ENCODE measurements at places on chromosomes 13 and 19.

DNA sequence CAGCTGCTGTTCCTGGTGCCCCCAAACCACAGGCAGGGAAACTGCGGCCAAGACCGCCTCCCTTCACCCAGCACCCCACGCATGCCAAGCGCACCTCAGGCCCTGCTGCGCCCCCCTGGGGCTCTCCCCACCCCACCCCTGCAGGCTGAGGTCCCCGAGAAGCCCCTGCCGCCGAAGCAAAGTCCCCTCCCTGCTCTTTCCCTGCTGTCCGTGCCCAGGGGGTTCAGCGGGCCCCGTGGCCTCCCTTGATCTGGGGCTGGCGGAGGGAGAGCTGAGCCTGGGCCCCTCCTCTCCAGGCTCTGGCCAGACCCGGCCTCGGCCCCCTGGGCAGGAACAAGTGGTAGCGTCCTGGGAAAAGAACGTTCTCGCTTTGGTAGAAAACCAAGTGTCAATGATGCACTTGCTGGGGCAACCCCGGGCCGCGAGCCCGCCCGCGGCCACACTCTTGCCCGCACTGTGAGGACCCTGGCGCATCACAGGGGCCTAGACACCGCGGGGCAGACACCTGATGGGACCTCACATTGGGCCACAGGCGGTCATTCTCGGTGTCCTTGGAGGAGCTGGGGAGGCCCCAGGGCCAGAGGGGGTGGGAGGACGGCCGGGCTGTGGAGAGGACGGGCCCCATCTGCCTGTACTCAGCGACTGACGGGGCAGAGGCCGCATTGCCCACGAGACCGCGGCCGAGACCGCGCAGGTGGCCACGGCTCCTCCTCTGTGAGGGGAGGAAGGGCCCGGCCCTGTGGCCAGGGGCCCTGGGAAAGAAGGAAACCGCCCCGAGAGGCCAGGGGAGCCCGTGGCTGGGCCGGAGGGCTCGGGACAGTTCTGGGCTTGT, 29.0 kb downstream of the GPX4 start:
- no peak for DNase-seq

GRCh38 chr13:51856998-51857397, 4.8 kb upstream of the CCDC70 start:
- DNase-seq = no peak

- DNase-seq = no peak
Measured at GRCh38 chr19:6224308-6224675, 55.5 kb downstream of the MLLT1 start.

- no peak for DNase-seq
Measured at GRCh38 chr19:51573331-51573730, 2.2 kb downstream of the ZNF175 start.

GRCh38 chr13:78909276-78909675, 250.3 kb upstream of the OBI1 start:
- no peak for DNase-seq

- DNase-seq = no peak
Measured at GRCh38 chr19:32566246-32566830, 14.7 kb upstream of the PDCD5 start.

GRCh38 chr19:29323021-29323430, 110.1 kb upstream of the UQCRFS1 start:
- DNase-seq = no peak

DNA sequence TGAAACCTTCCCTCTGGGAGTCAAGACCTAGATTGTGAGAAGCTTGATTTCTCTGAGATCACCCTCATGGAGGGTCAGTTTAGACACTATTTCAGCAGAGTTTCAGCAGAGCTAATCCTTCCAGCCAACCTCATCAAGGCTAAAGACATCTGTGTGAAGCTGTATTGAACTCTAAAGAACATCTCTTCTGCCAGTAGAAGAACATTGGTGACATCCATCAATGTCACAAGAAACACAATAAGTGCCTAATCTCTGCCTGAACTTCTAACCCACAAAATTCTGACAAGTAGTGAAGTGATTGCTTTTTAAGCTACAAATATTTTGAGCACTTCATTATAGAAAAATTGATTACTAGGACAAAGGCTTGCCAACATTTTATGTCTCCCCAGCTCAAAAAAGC, 475.8 kb upstream of the PCDH20 start:
- no peak for DNase-seq

GRCh38 chr19:46958532-46958931, 61.1 kb upstream of the NPAS1 start:
- DNase-seq = no peak

- no peak for DNase-seq
Measured at GRCh38 chr13:110662091-110662490, 43.8 kb downstream of the CARS2 start.

- no peak for DNase-seq
Measured at GRCh38 chr19:48711106-48711662, 8.3 kb downstream of the MAMSTR start.

DNA sequence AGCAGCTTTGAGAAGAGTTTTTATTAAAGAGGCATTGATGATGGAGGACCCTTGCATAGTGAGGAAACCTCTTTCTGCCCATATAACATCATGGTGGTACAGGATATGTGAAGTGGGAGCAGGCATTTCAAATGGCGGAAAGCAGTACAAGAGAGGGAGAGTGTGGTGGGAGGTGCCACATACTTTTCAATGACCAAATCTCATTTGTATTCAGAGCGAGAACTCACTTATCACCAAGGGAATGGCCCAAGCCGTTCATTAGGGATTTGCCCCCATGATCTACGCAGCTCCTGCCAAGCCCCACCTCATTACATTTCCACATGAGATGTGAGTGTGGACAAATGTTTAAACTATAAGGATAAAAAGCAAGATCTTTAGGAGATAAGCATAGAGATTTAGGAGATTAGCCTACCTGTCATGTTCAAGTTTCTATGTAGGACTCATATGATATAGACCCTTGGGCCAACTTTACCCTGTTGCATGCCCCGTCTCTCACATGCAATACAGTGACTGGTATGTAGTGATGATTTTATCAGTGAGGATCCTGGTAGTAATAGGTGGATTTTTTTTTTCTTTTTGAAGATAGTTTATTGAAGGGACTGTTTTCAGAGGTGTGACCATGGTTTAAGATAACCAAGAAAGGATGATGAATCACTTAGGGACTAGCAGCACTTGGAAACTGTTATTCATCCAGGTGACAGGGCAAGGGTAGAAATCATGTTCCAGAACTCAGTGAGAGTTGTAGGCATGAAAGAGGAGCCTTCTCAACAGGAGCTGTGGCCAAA, 38.3 kb downstream of the DNAJC15 start:
- DNase-seq = no peak

DNA sequence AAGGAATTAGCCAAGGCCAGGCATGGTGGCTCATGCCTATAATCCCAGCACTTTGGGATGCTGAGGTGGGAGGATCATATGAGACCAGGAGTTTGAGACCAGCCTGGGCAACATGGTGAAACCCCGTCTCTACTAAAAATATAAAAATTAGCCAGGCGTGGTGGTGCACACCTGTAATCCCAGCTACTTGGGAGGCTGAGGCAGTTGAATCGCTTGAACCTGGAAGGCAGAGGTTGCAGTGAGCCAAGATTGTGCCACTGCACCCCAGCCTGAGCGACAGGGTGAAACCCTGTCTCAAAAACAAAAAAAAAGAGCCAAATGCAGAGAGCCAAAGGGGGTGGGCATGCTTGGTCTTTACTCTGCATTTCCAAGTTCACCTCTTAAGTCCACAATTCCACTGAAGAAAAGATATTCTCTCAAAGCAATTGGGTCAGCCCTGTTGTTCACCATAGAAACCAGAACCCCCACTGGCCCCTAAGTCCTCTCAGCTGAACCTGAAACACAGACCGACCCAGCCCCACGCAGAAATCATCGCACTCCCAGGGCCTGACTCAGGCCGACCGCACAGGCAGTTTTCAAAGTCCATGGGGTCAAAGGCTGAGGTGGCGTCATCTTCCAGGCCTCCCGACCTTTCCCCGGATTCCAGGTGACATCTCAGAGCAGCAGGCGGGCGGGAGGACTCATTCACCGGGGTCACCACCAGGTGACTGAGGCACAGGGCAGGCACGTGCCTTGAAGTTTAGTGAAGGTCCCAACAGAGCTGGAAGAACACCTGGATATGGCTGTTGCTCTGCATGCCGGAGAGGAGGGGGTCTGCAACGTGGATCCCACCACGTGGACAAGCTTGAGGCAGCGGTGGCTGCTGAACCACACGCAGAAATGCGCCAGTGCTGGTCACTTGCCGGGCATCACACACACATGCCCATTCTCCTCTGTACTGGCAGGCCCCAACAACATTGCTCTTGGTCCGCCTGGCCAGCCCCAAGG, 33.1 kb downstream of the SLC25A42 start:
- DNase-seq = no peak

GRCh38 chr13:33639626-33640080, 178.3 kb upstream of the RFC3 start:
- DNase-seq = no peak

GRCh38 chr13:58953638-58954037, 1210.1 kb downstream of the DIAPH3 start:
- DNase-seq = no peak

DNA sequence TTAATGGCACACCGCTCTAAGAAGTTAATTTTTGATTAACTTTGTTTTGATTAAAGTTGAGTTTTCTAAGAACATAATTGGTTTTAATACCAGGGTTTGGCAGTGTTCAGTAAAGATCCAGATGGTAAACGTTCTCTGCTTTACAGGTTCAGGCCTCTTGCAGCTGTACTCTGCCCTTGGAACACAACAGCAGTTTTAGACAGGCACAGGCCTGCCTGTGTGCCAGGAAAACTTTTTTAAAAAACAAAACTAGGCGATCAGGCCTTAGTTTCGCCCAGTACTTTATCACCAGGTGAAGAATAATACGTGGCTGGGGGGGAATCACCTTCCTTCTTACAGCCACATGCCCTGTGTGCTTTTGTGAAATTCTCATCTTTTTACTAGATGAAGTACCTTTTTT, 38.0 kb upstream of the TEX29 start:
- no peak for DNase-seq

GRCh38 chr13:85469320-85469719, 329.9 kb downstream of the SLITRK6 start:
- DNase-seq = no peak

DNA sequence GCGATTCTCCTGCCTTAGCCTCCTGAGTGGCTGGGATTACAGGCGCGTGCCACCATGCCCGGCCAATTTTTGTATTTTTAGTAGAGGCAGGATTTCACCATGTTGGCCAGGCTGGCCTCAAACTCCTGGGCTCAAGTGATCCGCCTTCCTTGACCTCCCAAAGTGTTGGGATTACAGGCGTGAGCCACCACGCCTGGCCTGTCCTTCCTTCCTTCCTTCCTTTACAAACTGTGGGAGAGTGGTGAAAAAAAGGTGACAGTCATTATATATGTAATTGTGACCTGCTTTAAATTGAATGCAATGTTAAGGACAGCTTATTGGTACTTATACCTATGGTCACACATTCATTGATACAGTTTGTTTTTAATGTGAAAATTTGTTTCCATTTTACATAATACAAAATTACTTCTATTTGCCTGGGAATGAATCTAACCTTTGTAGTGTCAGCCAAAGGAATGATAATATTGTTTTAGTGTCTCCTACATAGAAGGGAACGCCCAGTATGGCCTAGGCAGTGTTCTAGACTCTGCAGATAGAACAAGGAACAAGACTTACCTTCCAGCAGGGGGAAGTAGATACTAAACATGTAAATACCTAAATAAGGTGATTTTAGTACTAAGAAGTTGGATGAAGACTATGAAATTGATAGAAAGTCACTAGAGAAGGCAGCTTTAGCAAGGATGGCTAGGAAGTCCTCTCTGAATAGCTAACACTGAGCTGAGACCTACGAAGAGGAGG, 146.3 kb downstream of the GGACT start:
- no peak for DNase-seq

All from activated CD4-positive, alpha-beta T cell treated with anti-CD3 and anti-CD28 coated beads, Interleukin-2, amount 50 U/mL, for 4 hours (primary cell).